ENCODE measurements at places on chromosomes 3 and 15.

GRCh38 chr3:116512931-116513330, 67.6 kb upstream of the LSAMP start:
- no peak for DNase-seq

DNA sequence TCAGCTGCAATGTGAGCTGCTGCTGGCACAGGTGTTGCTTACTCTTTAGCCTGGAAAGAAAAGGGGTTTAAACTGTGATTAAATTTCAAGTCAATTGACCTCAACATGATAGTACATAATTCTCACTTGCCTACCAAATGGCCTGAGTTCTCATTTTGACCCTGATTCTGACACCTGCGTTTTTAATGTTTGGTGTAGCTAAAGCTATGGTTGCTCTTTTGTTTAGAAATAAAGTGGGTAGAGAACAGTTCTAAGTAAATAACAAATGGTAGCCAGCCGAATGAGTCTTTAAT, 100.8 kb upstream of the SOX2 start:
- DNase-seq = no peak

DNA sequence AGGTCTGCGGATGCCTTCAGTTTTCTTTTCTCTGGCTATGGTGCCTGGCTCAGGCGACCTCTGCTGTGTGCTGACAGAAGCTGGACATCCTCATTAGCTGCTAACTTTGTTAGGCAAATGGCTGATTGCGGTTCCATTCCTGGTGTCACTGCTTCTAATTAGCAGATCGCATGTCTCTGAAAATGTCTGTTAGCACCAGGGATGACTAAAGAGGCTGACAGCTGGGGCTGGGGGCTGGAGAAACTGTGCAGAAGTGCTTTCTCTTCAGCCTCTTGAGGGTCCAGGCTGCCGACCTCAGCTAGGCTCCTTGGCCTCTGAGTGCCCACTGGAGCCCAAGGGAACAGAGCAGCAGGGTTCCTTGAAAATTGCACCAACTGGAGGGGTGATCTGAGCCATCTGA, 39.3 kb downstream of the CHCHD6 start:
- no peak for DNase-seq

- no peak for DNase-seq
These were observed 570.0 kb upstream of the NR2F2 start for GRCh38 chr15:95760508-95760907.

DNA sequence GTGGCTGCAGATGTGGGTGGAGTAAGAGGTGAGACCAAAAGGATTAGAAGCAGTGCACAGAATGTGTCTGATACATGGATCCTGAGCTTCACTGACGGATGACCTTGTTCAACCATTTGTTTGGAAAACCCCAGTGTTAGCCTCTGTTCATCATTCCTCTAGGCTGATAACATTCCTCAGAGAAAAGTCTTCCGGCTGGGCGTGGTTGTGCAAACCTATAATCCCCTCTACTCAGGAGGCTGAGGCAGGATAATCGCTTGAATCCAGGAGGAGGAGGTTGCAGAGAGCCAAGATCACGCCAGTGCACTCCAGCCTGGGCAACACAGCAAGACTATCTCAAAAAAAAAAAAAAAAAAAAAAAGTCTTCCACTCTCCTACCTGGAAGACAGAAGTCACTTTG, 23.1 kb upstream of the CHD2 start:
- no peak for DNase-seq

DNA sequence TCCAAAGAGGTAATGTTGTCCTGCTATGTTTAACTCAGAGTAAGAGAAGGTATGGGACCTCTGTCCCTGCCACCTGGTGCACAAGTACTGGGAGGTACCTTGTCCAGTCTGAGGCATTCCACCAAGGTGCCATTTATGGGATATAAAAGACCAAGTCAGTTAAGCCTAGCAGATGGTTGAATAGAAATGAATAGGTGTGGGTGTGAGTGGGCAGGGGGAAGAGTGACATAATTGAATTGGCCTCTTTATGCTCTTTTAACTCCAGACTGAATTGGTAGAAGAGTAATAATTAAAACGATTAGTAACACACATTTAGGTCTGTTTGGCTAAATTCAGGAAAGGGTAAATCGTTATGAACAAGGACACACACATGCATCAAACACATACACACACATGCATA, 562 bp downstream of the ADGRG7 start:
- no peak for DNase-seq
